Epithelial cell of proximal tubule (primary cell): ENCODE measurements at places on chromosomes 1 and 21. TPM values are rescaled to one million over a fixed set of nuclear protein-coding genes. Genes with fewer than 3 reads are reported as not detected.

DNA sequence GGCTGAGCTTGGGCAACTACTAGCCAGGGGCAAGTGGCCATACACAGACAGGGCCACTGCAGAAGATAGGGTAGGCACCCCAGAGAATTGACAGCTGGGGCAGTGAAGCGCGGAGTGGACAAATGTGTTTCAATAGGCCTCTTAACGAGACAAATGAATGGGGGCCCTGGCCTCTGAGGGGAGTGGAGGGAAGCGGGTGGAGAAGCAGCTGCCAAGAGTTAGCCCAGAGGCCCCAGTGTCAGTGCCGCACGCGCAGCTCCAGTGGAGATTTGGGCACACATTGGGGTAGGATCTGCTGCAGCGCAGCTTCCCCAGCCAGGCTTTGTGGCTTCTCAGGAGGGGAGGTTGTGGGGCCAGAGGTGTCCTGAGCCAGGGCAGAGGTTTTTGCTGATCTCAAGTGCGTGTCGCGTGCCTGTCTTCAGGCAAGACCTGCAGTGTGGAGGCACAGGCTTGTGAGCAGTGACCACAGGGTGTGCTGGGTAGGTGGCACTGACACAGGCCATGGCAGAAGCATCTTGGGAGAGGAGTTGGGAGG is 16.9 kb downstream of the PTPRF start:
- no peak for DNase-seq

DNA sequence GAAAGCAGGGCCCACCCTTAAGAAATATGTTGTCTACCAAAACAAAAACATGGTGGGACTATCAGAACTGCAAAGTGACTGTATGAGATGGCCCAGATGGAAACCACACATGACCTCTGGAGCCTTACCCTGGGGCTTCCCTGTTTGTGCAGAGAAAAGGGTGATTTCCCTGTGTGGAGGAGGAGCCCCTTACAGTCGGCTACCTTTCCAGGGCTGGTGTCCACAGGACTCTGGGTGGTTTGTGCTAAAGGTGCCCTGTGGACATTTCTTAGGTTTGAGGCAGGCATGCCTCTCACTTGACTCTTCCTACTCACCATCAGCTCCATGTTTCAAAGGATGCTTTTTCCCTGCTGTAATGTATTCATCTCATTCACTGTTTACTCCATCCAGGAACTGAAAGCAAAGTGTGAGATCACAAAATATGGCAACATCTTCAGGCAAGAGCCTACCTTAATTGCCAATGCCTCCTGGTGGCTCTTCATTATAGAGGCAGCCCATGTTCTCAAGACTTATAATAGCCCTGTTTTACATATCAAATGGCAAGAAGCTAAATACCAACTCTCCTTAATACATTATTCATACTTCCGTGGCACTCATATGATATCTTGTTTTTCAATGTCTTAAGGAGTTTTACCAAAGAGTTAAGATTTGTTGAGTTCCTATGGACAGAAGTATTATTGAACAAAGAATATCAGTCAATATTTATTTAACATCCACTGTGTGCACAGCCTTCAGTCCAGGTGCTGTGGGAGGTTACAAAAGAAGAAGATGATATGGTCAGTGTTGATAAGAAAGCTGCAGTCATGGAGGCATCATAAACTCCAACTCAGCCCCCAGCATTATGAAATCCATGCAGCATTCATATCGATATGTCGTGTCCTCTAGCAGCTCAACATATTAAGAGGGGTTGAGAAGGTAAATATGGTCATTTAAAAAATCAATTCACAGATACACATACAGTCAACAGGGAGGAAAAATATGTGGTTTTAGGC is 15.5 kb upstream of the TFF3 start:
- DNase-seq = no peak

DNA sequence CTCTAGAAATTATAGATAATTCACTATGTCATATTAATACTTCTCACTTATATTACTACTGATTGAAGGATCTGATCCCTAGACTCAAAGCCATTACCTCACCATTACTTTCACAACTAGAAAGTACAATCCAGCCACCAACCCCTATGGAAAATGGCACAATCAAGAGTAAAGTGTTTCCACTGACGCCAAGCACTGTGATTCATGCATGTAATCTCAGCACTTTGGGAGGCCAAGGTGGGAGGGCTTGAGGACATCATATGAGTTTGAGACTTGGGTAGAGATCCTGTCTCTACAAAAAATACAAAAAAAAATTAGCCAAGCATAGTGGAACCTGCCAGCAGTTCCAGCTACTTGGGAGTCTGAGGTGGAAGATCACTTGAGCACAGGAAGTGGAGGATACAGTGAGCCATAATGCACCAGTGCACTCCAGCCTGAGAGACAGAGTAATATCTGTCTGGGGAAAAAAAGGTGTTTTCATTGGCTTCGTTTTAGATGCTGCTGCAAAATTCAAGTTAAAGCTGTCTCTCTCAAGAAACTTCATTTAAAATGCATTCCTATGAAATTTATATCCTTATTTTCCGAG is 126.5 kb downstream of the AKT3 start:
- DNase-seq = no peak

GRCh38 chr1:66730462-66730861 is 21.8 kb upstream of the DYNLT5 start:
- no peak for DNase-seq

GRCh38 chr1:180588121-180588520 is 29.4 kb downstream of the OVAAL start:
- DNase-seq = no peak

DNA sequence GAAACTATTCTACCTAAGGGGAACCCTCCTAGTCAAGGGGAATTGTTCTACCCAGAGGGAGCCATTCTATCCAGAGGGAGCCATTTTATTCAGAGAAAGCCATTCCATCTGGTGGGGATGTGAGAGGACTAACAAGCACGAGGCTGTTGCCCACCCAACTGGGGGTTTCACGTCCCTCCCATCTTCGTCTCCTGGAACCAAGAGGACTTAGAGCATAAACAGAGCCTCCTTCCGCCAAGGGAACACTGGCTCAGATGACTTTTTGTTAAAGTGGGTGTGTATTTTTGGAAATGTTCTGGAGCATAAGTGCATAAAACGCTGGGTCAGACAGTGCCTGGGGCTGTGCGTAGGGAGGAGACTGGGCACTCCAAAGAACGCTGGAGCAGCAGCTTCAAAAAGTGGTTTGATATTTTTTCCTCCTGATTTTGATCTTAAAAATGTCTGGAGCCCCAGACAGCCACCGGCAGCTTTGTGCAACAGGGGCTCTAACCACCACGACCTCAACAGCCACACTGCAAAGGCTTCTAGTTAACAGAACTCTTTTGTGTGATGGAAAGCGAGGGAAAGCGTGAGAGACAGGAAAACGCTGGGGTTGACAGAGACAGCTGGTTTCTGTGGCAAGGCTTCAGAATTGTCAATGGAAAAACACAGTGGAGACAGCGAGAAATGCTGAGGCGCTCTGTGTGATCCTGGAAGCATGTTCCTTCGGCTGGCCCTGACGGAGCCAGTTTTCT is 363.6 kb upstream of the CAMK1G start:
- DNase-seq = no peak

GRCh38 chr1:93769777-93770176 is 88.1 kb upstream of the BCAR3 start:
- no peak for DNase-seq

DNA sequence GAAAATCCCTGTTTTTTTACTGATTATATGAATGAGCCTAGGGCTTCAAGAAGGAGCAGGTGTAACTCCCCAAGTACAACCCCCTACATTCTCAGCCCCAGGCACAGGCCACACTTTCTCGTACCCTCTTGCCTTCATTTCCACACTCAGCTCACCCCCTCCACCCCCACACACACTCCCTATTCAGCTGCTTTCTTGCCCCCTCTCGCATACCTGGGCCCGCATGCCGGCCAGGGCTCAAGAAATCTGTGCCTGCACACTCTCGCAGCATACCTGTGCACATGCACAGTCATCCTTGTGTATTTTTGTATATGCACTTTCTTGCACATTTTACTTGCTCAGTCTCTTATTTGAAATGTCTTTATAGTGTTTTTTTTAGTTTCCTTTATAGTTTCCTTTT is 2.0 kb downstream of the PTPRF start:
- no peak for DNase-seq

- no peak for DNase-seq
These were observed 312.2 kb downstream of the MATN1 start for GRCh38 chr1:30411206-30411605.

DNA sequence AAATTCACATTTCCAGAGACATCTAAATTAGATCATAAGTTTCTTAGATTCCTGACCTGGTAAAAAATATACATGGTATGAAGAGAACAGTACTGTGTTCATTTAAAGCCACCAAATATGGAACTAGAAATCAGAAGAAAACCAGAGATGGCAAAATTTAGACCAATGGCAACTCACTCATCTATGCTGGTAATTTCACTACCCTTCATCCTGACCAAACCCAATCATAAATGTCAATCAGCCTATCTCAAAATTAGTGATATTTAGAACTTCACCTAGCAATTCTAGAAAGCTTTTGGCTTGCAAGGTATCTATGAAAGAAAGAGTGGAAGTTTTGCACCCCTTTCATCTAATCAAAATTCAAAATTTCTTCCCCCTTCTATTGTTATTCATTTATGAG is 107.7 kb downstream of the NIBAN1 start:
- DNase-seq = no peak

DNA sequence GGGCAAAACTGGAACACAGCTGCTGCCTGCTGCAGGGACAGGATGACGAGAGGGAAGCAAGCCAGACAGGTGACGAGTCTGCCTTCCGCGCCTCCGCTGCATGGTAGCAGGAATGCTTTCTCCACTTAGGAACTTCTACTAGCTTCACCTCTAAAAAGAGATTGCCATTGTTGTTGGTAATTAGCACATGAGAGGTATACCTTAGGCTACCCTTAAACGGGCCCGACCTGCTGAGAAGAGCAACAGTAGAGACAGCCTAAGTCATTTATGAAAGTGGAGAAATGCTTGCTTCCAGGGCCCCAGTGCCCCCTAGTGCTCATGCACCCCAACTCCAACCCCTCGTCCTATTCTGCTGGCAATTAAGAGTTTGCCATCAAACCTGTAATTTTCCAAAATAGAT is 96.9 kb upstream of the AKT3 start:
- DNase-seq = no peak

- DNase-seq = no peak
These were observed 12.9 kb downstream of the CAMK2N1 start for GRCh38 chr1:20472860-20473711.

DNA sequence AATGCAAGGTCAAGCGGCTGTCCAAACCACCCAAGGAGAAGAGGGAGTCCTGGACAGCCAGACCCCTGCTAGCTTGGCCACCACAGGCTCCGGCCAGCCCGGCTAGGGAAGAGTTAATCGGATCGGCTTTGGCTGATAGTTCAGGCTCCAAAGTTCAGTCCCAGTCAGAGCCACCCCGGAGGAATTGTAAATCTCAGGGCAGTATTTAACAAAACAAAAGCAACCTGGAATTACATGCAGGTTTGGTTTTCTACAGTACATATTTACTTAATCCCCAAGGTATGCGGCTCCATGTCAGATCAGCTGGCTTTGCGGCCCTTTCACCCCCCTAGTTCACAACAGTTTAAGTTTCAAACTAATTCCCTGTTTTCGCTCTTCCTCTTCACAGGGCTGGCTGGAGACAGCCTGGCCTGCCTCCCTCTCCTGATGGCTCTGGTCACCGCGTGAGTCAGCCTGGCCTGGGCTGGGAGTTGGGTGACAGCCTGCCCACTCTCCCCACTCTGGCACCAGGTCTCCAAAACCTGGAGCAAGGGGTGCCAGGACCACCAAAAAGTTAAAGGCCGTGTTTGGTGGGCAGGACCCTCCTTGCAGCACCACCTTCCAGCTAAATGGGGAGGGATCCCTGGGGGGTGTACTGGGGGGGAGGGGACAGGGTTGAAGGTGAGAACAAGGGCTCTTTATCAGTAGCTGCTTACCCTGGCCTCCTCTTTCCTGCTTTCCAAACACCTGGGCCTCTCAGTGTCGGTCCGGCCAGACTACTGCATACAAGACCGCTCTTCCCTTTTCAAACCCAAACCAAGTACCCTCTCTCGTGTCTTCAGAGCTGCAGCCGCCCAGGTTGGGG is 1.9 kb downstream of the DHRS3 start:
- DNase-seq = no peak

- DNase-seq = no peak
These were observed 21.2 kb downstream of the CRNN start for GRCh38 chr1:152392909-152393308.

GRCh38 chr1:183461350-183461749 is 10.9 kb upstream of the SMG7 start:
- no peak for DNase-seq

DNA sequence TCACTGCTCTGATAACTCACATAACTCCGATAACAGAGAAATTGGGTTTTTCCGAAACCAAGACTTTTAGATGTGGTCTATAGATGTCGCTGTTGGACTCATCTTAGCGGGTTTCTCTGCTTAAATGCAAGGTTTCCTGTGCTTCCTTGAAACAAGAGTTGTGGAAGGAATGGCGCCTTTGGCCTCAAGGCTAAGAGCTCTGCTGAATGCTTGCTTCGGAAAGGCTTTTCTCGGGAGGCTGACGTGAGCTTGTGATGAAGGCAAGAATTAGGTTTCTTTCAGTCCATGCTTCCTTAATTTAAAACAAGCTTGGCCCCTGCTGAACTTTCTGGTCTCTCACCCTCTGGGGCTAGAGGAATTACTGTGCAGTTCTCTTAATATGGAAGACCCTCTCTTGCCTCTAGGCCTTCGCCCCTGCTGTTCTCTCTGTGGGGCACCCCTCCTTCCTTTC is 113.5 kb downstream of the MAP3K21 start:
- no peak for DNase-seq

Gene MROH9
- not detected in 2 replicates for total RNA-seq

Gene GPR3
- 2.5 and 3.0 TPM in 2 replicates for total RNA-seq

Gene APP
- 205 and 510 TPM in 2 replicates for total RNA-seq

Gene NMNAT2
- total RNA-seq = 0.52 and 0.65 TPM in 2 replicates

Gene RGS13
- not detected in 2 replicates for total RNA-seq

Gene TAS1R1
- not detected in 2 replicates for total RNA-seq

Gene NBPF14
- 9.4 and 23.4 TPM in 2 replicates for total RNA-seq

Gene DMRTA2
- not detected in 2 replicates for total RNA-seq

Gene MRPS6
- total RNA-seq = 48.3 and 48.9 TPM in 2 replicates

Gene NECTIN4
- 3.0 and 6.1 TPM in 2 replicates for total RNA-seq
